ENCODE measurements at places on chromosomes 12 and 14.

- DNase-seq, result no peak
These were observed 550.3 kb upstream of the NOVA1 start for GRCh38 chr14:27148143-27148542.

DNA sequence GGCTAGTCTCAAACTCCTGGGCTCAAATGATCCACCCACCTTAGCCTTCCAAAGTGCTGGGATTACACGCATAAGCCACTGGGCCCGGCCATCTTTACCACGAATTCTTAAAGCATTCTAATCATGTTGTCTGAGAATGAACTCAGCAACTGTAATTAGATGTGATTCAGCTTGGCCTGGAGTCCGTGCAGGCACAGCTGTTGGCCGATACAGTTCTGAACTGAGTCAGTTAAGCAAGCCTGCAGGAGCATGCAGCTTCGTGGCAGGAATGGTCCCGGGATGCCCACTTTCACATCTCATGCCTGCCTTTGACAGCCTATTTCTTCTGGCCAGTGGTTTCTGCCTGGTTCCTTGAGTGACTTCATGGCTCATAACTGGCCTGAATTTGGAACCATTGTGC lies 194.1 kb downstream of the ANO6 start:
- DNase-seq, result no peak

GRCh38 chr12:101707131-101707782 lies 9.8 kb downstream of the CHPT1 start:
- no peak for DNase-seq

DNA sequence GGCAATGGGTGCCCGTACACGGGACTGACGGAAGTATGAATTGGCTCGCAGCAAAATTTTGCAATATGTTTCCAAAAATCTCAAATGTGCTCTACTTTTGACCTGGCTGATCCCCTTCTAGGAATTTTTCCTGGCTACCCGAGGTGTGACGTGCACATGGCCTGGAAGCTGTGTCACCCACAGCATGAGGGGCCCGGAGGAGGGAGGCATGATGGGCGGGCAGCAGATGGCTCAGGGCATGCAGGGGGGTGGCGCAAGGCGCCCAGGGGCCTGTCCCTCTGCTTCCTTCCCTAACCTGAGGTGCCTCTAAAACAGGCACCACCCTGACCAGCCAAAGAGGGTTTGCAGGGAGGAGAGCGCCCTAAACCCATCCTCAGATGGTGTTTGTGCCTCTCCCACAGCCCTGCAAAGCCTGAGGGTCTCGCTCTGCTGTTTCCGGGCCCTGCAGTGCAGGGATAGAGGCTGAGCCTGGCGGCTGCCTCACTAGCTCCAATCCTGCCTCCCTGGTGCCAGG lies 6.7 kb downstream of the GPR132 start:
- DNase-seq, result no peak

DNA sequence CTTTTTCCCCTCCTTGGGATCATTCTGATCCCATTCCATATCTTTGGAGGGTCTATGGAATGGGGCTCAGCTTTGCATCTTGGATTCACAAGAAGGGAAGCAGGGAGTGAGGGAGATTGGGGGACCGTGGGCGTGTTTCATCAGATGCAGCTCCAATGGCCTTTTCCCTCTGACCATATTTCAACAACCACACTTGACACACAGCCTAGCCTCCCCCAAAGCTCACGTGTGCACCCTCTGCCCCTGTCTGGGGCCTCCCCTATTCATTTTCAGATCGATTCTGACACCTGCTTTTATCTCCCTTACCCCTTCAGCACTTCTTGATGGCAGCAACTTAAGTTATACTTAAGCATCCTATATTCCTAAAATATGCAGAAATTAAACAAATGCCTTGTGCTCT lies 126.6 kb downstream of the CHST11 start:
- no peak for DNase-seq

DNA sequence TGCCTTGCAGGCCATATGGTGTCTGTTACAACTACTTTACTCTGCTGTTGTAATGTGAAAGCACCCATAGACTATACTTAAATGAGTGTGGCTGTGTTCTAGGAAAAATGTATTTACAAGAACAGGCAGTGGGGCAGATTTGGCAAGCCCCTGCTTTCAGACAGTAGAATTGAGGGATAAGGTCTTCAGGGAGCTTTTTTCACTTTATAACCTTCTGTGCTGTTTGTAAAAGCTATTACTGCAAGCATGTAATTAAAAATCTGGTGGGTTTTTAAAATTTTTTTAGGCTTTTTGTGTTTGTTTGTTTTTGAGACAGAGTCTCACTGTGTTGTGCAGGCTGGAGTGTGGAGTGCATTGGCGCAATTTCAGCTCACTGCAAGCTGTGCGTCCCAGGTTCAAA lies 73.9 kb downstream of the VEZT start:
- DNase-seq, result no peak

GRCh38 chr14:54108481-54109471 lies 152.2 kb upstream of the BMP4 start:
- DNase-seq, result no peak

DNA sequence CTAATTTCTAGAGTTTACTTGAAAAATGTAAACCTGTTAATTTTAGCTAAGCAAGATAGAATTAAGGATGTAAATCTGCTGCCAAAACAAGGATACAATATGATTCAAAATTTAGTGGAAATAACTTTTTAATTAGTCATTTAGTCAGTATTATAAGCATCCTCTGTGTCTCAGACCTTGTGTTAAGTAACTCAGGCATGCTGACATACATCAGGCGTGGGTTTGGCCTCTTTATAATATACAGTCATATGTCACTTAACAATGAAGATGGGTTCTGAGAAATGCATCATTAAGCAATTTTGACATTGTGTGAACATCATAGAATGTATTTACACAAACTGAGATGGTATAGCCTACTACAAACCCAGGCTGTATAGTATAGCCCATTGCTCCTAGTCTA lies 386.9 kb downstream of the ZFP36L1 start:
- no peak for DNase-seq

- DNase-seq, result no peak
These were observed 136.2 kb downstream of the SLCO1B3 start for GRCh38 chr12:20946732-20947131.
